ENCODE measurements at places on chromosomes 2 and 18. TPM values are rescaled to one million over a fixed set of nuclear protein-coding genes. Genes with fewer than 3 reads are reported as not detected.

Gene TUBA3E
- total RNA-seq: not detected

Gene METTL8
- 15.3 TPM for total RNA-seq

Gene SERPINB3
- 0.07 TPM for total RNA-seq

Gene SPR
- total RNA-seq: 27.4 TPM

Gene GATA6
- 40.3 TPM for total RNA-seq

Gene TUBB8B
- total RNA-seq: not detected

Gene SKA1
- 3.0 TPM for total RNA-seq

Gene NEU2
- not detected for total RNA-seq

Gene GPBAR1
- total RNA-seq: 0.03 TPM

Gene SMYD1
- not detected for total RNA-seq

Gene ST6GAL2
- total RNA-seq: 0.07 TPM

Gene TRIM43
- not detected for total RNA-seq

Gene ACYP2
- total RNA-seq: 13.4 TPM

Gene GALM
- total RNA-seq: 7.8 TPM

Gene THAP4
- total RNA-seq: 29.3 TPM

Gene RUFY4
- not detected for total RNA-seq

Gene ATF2
- total RNA-seq: 39.2 TPM

Gene ECEL1
- total RNA-seq: not detected

Gene ATG16L1
- 34.0 TPM for total RNA-seq

Gene PARD3B
- 13.6 TPM for total RNA-seq

Gene SLC14A1
- 167 TPM for total RNA-seq

Gene CYRIA
- total RNA-seq: 5.5 TPM

Gene GALNT14
- total RNA-seq: 5.3 TPM

Gene NXPH2
- total RNA-seq: 0.33 TPM
